ENCODE measurements at places on chromosomes 5 and 9. TPM values are rescaled to one million over a fixed set of nuclear protein-coding genes. Genes with fewer than 3 reads are reported as not detected.

Gene SOHLH1
- total RNA-seq, result not detected

Gene SNX2
- 47.3 TPM for total RNA-seq

Gene THBS4
- 1.1 TPM for total RNA-seq

Gene GABRA1
- not detected for total RNA-seq

Gene ADGRD2
- not detected for total RNA-seq

Gene PRLR
- total RNA-seq, result not detected

GRCh38 chr5:146815411-146815810 lies 63.1 kb downstream of the PPP2R2B start:
- H3K27ac ChIP-seq, result no peak overlapping the region
- H3K4me3 ChIP-seq, result no peak overlapping the region
- no peak for DNase-seq
- peaks cover 5% of the 10 kb centered on the region for H3K4me1 ChIP-seq
- H3K27me3 ChIP-seq, result no peaks in the 10 kb centered on the region
- H3K36me3 ChIP-seq, result no peaks in the 10 kb centered on the region

DNA sequence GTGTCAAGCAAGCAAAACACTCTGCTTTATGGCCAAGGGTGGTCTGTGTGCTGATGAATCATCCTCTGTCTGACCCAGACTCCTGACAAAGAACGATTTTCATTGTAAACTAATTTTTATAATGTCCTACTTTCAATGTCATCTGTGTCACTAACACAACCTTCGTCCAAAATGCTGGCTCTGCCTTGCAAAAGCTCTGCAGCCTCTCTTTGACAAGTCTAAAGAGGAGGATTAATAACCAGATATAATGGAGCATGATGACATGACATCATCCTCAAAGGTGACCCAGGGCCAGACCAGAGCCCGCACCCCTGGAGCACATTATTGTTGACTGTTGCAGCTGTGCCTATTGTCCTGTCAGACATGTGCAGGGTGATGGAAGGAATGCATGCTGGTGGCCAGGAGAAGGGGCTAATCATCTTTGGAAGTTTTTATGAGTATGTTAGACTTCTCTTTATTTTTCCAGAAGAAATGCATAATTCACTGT lies 589.4 kb downstream of the NR2F1-AS1 start:
- no peaks in the 10 kb centered on the region for H3K27me3 ChIP-seq
- H3K36me3 ChIP-seq, result no peaks in the 10 kb centered on the region
- no peak overlapping the region for H3K27ac ChIP-seq
- H3K4me3 ChIP-seq, result no peak overlapping the region
- no peak for DNase-seq

- no peaks in the 10 kb centered on the region for H3K27me3 ChIP-seq
- peak; percentile 31 for DNase-seq
- no peak overlapping the region for H3K27ac ChIP-seq
- peaks cover 11% of the 10 kb centered on the region for H3K4me1 ChIP-seq
Measured at GRCh38 chr5:133861161-133861737, 107.2 kb downstream of the C5orf15 start.

GRCh38 chr9:27792971-27793689 lies 219.8 kb upstream of the C9orf72 start:
- DNase-seq, result no peak
- no peaks in the 10 kb centered on the region for H3K36me3 ChIP-seq
- no peak overlapping the region for H3K4me3 ChIP-seq
- H3K27ac ChIP-seq, result no peak overlapping the region
- H3K4me1 ChIP-seq, result no peaks in the 10 kb centered on the region

DNA sequence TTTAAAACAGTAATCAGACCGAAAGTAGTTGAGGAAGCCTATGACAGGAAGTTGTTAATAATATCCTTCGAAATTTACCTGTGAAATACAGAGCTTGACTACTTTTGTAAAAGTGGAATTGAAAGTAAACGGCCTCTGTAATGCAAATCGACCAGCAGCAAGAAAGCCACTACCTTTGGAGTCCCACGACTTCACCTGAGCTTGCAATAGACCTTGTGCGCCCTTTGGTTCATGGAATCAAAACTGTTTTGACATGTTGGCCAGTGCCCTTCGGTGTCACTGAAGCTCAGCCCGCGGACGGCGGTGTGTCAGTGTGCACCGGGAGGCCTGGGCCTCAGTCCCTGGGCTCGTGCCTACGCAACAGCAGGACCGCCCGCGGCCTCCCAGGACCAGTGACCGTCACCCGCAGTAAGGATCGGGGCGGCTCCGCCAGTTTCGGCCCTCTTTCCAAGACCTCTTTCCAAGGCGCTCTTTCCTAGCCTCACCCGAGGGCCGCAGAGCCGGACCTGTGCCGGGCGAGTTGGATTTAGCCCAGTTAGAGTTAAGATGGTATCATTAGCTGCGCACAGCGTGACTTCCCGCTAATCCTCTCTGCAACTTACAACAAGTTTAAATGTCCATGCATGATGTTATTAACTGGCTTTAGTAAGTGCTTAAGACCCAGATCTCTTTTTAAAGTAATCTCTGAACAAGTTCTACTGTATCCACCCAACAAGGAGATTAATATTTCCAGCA lies 223.3 kb downstream of the MEF2C start:
- H3K27me3 ChIP-seq, result peaks cover 49% of the 10 kb centered on the region
- H3K4me3 ChIP-seq, result no peak overlapping the region
- H3K4me1 ChIP-seq, result peaks cover 8% of the 10 kb centered on the region
- peaks cover 2% of the 10 kb centered on the region for H3K36me3 ChIP-seq
- no peak for DNase-seq
- no peak overlapping the region for H3K27ac ChIP-seq

- no peak overlapping the region for H3K4me3 ChIP-seq
- H3K36me3 ChIP-seq, result no peaks in the 10 kb centered on the region
- DNase-seq, result no peak
- H3K27me3 ChIP-seq, result peaks cover 1% of the 10 kb centered on the region
- no peaks in the 10 kb centered on the region for H3K4me1 ChIP-seq
- H3K27ac ChIP-seq, result no peak overlapping the region
Measured at GRCh38 chr9:108703429-108703828, 152.4 kb downstream of the ACTL7B start.

DNA sequence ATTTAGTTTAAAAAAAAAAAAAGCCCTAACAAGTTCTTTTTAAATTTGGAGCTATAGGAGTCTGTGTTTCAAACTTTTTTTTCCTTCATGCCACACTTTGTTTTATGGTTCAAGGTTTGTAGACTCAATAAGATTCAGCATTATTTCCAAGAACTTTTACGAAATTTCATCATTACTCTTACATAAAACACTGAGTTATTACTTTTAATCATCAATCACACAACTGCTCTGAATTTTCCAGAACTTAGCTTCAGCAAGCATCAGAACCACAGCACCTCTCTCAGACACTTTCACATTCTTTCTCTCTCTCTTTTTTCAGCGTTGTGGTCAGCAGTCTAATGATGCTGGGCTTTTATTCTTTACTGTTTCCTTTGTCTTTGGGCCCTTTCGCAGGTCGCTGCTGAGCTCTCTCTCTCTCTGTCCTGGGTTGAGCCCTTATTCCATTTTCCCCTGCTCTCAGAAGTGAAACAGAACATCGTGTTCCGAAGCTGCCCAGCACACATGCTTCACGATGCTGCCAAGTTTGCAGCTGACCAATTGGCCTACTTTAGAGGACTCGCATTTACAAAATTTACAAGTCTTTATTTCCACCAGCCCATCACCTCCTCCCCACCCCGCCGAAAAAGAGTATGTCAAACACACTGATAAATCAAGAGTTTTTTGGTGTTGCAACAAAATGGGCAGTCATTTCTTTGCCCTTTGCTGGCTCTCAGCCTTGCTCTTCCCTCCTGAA lies 44.6 kb upstream of the PIK3R1 start:
- no peaks in the 10 kb centered on the region for H3K27me3 ChIP-seq
- no peak for DNase-seq
- no peak overlapping the region for H3K4me3 ChIP-seq
- no peaks in the 10 kb centered on the region for H3K36me3 ChIP-seq
- H3K4me1 ChIP-seq, result no peaks in the 10 kb centered on the region

DNA sequence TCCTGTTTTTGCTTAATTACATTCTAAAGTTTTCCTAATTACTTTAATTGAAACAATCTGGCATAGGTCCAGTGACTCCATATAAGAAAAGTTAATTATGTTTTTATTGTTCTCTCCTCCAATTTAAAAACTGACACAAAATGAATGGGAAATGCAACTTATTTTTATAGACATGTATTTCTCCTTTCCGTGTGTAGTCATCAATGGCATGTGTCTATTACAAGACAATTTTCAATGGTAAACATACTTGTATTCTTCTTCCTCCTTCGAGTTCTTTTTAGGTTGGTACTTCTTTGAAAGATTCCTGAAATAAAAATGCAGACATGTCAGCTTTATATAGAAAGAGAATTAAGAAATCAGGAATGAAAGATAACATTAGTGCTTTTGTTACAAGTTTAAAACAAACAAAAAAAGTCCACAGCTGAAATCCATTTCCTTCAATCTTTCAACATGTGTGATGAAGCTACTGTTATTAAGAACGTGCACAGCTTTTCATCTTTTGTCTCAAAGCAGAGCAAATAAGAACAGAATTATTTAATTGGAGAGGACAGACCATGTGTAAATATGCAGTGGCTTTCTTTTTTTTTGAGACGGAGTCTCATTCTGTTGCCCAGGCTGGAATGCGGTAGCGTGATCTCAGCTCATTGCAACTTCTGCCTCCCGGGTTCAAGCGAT lies 63.8 kb downstream of the FNBP1 start:
- no peak overlapping the region for H3K4me3 ChIP-seq
- H3K36me3 ChIP-seq, result peaks cover 32% of the 10 kb centered on the region
- peaks cover 25% of the 10 kb centered on the region for H3K4me1 ChIP-seq
- H3K27me3 ChIP-seq, result no peaks in the 10 kb centered on the region
- peak overlapping the region; percentile 39 for H3K27ac ChIP-seq
- no peak for DNase-seq

- no peak overlapping the region for H3K4me3 ChIP-seq
- DNase-seq, result no peak
- H3K36me3 ChIP-seq, result peaks cover 15% of the 10 kb centered on the region
- H3K4me1 ChIP-seq, result peaks cover 8% of the 10 kb centered on the region
- H3K27ac ChIP-seq, result no peak overlapping the region
- no peaks in the 10 kb centered on the region for H3K27me3 ChIP-seq
Measured at GRCh38 chr9:6978591-6978990, 220.8 kb downstream of the KDM4C start.

DNA sequence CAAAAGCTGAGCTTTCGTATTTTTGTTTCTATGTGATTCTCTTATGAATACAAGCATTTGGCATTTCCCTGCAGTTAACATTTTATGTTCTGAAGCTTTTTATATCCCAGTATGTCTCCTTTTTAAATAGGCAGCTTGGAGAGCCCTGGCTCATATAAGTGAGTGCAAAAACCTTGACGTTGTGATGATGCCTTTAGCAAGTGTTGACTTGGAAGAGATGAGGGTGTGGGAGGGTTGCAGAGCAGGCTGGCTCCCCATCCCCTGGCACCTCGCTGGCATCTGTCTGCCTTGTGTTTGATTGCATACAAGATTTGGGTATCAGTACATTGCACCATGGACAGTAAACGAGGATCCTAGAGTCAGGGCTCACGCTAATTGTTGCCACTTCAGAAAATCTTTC lies 42.1 kb upstream of the DIRAS2 start:
- no peak overlapping the region for H3K4me3 ChIP-seq
- H3K27ac ChIP-seq, result no peak overlapping the region
- peaks cover 5% of the 10 kb centered on the region for H3K27me3 ChIP-seq

DNA sequence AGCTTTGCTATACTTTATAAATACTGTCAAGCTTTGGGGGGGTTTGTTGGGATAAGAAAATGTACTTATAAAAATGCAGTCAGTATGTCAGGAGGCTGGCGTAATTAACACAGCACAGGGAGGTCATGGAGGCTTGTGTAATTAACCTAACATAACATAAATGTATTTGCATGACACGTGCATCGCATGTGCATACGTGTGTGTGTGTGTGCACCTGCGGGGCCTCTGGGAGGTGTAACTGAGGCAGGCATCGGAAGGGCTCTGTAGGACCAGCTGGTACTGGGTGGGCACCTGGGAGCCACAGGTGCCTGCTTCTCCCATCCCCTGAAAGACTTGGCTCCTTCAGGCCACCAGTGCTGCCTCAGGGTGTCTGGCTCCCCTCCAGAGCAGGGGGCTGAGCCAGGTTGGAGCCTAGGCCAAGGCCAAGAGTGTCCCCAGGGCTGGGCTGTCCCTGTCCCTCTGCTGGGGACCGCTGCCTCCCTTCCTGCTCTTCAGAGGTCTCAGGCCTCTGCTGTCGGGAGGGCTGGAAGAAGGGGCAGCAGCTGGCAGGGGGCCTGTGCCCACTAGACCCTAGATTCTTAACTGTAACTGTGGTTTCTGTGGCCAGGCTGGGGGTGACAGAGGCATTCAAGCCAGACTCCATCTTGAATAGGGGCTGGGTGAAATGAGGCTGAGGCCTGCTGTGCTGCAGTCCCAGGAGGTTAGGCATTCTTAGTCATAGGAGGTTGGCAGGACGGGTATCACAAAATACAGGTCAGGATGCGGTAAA lies 9.0 kb downstream of the FCN2 start:
- H3K27ac ChIP-seq, result no peak overlapping the region
- peaks cover 9% of the 10 kb centered on the region for H3K27me3 ChIP-seq
- DNase-seq, result no peak
- no peak overlapping the region for H3K4me3 ChIP-seq
- H3K36me3 ChIP-seq, result no peaks in the 10 kb centered on the region

GRCh38 chr9:69325409-69326212 lies 596 bp downstream of the ENTREP1 start:
- no peaks in the 10 kb centered on the region for H3K36me3 ChIP-seq
- no peak for DNase-seq
- peaks cover 40% of the 10 kb centered on the region for H3K27me3 ChIP-seq
- no peak overlapping the region for H3K27ac ChIP-seq
- H3K4me1 ChIP-seq, result peaks cover 10% of the 10 kb centered on the region

DNA sequence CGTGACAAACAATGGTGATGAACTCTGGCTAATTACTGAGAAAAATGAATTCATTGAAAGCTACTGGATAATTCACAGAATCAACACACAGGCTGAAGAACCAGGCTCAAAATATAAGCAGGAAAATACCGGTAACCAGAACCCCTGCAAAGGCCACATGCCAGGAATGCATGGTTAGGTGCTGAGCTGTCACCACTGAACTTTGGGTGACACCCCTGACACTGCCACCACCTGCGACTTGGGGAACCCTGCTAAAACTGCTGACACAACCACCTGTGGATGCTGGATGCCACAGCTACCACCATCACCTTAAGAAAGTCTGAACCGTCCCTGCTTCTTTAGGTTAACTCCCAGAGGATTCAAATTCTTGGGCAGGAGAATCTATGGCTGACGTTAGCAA lies 72.0 kb upstream of the NR4A3 start:
- H3K36me3 ChIP-seq, result no peaks in the 10 kb centered on the region
- DNase-seq, result no peak
- no peak overlapping the region for H3K4me3 ChIP-seq
- no peak overlapping the region for H3K27ac ChIP-seq
- H3K27me3 ChIP-seq, result peaks cover 2% of the 10 kb centered on the region

DNA sequence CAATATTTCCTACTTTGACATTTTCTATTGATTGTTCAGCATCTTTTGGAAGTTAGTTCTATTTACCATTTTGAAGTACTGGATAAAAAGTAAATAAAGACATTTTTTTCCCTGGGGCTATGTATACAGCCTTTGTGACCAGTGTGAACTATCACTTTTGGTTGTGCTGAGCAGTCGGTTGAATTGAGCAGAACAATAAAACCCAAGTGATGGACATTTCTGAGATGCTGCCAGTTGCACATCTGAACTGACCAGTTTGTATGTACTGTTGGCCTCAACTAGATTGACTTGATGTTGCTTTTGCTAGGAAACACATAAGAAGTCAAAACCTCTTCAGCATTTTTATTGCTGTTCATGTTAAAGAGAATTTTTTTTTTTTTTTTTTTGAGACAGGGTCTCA lies 260.2 kb upstream of the EFNA5 start:
- DNase-seq, result no peak
- no peaks in the 10 kb centered on the region for H3K27me3 ChIP-seq
- peaks cover 12% of the 10 kb centered on the region for H3K4me1 ChIP-seq
- no peak overlapping the region for H3K27ac ChIP-seq
- no peaks in the 10 kb centered on the region for H3K36me3 ChIP-seq

Measured in activated naive CD4-positive, alpha-beta T cell treated with anti-CD3 and anti-CD28 coated beads for 36 hours (primary cell).